ENCODE measurements at places on chromosomes 1 and 21. TPM values are rescaled to one million over a fixed set of nuclear protein-coding genes. Genes with fewer than 3 reads are reported as not detected.

DNA sequence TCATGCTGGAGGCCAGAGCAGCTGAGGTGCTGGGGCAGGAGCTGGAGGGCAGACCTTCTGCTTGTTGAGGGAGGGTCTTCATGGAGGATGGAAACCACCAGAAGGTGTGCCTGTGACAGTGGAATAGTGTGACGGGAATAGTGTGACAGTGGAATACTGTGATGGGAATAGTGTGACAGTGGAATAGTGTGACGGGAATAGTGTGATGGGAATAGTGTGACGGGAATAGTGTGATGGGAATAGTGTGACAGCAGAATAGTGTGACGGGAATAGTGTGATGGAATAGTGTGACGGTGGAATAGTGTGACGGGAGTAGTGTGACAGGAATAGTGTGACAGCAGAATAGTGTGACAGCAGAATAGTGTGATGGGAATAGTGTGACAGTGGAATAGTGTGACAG lies 325.1 kb downstream of the HHAT start:
- no peak for DNase-seq

DNA sequence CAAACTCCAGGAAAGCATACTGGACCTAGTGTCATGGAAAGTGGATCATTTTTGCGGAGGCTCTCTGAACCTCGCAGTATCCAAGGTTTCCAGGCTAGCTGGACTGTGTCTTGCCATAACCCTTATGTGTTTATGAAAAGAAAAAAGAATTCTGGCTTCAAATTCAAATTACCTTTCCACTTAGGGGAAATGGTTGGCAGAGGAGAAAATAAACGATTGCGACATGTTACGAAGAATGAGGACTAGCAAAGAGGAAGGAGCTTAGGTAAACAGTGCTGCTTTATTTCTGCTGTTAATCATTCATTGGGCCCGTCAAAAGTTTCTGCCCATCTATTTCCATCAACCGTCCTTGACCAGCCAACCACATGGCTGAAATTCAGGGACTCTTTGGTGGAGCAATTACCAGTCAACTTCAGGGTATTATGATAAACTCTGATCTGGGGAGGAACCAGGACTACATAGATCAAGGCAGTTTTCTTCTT lies at the start of gene C4BPA:
Gene C4BPA (plus strand): TSS at position 342 of the 482 bp plus-strand sequence. CDS start 8,793 bp downstream, outside the sequence.
- no peak for DNase-seq

DNA sequence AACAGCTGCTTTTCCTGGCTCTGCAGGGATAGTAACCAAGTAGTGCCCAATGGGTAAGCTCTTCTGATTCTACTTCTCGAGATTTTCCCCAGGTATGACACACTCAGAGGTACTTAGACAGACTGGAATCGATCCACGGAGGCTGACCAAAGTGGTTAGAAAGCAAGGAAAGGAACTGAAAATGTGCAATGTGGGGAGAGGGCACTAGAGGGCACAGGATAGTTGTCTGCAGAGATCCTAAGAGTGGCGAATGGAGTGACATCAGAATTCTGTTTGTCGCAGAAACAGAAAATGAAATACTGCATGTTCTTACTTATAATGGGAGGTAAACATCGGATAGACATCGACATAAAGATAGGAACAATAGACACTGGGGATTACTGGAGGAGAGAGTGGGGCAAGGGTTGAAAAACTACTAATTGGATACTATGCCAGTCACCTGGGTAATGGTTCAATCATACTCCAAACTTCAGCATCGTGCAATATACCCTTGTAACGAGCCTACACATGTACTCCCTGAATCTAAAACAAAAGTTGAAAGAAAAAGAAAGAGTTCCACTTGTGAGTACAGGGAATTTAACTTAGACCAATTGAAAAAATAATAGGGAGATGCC lies 23.3 kb downstream of the CYP2J2 start:
- DNase-seq, result no peak

DNA sequence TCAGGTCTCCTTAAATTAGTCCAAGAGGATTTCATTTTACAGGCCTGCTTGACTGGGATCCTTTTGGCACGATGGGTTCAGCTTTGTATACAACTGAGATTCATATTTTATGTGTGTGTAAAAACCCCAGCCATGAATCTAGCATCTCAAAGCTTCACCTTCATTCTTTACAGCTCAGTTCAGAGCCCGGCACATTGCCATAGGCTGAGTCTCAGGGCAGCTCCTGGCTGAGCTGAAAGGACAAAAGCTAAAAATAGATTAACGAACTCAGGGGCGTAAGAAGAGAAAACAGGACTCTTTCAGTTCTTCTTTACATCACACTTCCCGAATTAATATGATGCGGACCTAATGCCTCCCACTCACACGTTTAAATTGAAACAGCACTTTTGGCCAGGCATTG lies 262.8 kb upstream of the PBX1 start:
- no peak for DNase-seq

DNA sequence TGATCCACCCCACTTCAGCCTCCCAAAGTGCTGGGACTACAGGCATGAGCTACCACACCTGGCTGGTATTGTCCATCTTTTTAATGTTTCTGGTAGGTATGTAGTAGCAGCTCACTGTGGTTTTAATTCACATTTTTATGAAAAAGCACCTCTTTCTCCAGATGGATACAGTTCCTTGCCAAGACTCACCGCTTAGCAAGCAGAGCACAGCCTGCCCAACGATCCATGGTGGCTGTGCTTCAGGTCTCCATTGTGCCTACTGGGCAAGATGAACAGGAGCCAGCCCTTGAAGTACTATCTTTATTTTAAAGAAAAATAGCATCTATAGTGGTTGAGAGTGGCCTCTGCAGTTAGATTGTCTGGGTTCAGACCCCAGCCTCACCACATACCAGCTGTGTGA lies 37.6 kb upstream of the GRHL3 start:
- no peak for DNase-seq

DNA sequence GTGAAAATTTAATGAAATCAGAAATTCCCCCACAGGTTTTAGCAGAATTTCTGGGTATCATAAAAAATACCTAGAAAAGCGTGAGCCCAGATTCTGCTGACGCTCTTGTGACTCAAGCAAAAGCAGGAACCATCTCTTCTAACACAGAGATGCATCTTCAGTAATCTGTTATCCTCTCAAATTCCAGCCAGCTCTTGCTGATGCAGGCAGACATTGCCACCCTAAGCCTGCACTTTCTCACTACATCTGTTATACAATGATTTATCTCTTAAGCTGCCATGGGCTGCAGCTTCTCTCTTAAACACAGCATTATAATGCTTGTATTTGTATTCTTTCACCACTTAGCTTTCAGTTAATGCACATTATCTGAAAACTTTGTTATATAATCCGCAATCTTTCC lies 113.0 kb upstream of the RGS1 start:
- DNase-seq, result no peak

GRCh38 chr1:225435487-225435886 lies 7.6 kb upstream of the LBR start:
- no peak for DNase-seq

DNA sequence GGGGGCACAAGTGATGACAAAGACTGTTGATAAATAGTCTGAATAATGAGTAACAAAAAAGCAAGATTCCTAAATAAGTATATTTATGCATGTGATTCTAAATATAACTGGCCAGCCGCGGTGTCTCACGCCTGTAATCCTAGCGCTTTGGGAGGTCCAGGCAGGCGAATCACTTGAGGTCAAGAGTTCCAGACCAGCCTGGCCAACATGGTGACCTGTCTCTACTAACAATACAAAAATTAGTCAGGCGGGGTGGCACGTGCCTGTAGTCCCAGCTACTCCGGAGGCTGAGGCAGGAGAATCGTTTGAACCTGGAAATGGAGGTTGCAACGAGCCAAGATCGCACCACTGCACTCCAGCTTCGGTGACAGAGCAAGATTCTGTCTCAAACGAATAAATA lies 161.5 kb downstream of the TOMM20 start:
- no peak for DNase-seq

- no peak for DNase-seq
Measured at GRCh38 chr1:171622152-171622462, at the start of gene MYOCOS. MYOCOS (plus strand) TSS chr1:171622243; CDS start chr1:171623884, 1,641 bp downstream.

- DNase-seq, result no peak
Measured at GRCh38 chr21:28333578-28334075, 659.0 kb downstream of the LTN1 start.

DNA sequence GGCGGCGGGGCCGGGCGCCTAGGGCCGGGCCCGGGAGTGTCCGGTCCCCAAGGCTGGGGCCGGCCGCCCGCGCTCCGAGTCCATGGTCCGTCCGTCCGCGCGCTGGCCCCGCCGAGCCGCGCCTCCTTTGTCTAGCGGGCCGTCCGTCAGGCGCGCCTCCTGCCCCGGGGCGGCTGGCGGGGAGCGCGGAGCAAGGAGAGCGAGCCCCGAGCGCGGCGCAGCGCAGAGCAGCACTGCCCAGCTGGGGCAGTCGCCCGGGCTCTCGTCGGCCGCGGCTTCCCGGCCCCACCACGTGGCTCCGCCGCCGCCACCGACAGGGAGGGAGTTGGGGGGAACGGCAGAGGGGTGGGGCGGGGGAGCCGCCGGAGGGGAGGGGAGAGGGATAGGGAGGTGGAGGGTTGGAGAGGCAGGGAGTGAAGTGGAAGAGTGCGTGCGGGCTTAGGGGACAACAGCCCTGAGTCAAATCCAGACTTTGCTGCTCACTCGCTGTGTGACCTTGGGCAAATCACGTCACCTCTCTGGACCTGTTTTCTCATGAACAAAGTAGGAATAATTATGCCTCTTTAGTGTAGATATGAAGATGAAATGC lies at the start of gene NKAIN1:
Gene NKAIN1 (minus strand): TSS at position 235 of the 589 bp plus-strand sequence. CDS start 340 bp downstream, outside the sequence.
- DNase-seq, result no peak

DNA sequence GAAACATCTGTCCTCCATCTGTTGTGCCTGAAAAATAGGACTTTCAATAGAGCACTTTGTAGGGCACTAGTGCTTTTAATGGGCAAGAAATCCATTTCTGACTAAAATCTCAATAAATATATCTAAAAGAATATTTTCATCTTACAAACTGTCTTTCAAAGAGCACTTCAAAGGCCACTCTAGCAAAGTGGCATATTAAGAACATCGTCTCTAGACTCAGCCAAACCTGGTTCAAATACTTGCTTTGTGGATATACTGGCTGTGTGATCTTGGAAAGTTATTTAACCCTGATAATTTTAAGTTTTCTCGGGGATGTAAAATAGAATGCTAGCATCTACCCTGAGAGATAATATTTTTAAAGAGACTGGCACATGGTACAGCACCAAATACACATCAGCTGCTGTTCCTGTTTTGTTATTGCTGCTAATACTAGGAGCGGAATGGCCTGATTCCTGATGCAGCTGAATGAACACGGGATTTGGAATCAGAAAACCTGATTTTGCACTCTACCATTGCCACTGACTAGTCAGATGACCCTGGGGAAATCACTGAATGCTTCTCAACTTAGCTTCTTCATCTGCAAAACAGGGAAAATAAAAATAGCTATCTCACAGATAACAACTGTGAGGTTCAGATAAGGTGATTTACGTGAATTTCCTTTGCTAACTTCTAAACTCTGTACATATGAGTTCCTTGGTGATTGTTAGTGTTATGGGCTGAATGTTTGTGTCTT lies 25.2 kb upstream of the LRRC8C start:
- no peak for DNase-seq

DNA sequence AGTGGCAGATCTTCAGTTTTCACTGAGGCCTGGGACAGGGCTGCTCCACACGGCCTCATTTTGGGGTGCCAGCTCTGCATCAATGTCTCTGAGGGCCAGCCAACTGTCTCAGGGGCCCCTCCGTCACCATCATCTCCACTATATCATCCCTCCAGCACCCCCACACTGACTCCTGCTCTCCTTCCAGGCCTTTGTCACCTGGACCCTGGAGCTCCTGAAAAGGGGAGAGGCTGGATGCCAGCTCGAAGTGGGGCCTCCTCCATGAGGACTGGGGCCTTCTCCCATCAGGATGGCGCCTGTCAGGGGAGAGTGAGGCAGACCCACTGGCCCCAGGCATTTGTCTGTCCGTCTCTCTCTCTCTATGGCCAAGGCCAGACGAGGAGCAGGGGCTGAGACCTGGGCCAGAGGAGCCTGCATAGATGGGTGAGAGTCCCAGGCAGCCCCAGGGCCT lies 44.7 kb upstream of the LRP8 start:
- DNase-seq, result no peak

DNA sequence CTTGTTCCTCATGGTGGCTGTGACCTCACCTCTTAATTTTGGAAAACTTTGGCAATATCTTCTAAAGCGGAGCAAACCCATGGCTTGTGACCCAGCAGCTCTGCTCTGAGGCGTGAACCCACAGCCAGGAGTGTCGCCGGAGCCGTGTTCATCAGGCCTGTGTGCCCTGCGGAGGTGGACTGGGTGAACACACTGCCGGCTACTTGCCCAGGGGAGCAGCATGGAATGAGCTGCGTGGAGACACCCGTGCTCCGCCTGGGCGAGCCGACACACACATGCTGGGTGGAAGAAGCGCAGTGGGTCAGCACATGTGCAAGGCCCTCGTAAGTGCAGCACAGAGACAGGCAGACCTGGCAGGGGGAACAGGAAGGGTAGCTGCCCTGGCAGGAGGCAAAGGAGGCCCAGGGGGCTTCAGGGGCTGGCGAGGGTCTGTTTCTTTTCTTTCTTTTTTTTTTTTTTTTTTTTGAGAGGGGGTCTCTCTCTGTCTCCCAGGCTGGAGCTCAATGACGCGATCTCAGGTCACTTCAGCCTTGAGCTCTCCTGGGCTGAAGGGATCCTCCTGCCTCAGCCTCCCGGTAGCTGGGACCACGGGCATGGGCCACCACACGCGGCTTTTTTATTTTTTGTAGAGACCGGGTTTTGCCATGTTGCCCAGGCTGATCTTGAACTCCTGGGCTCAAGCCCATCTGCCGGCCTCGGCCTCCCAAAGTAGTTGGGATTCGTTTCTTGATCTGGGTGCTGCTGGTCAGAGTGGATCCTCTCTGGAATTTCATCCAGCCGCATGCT lies 41.8 kb downstream of the AGPAT3 start:
- DNase-seq, result no peak

- no peak for DNase-seq
Measured at GRCh38 chr1:2174348-2175054, 20.1 kb downstream of the FAAP20 start.

Gene VWA5B1
- not detected for total RNA-seq

Gene CD247
- total RNA-seq, result 3.5 TPM

Gene CCDC17
- 0.38 TPM for total RNA-seq

Gene OR2T11
- total RNA-seq, result not detected

Gene TTC39A
- total RNA-seq, result 39.2 TPM

Gene PTCH2
- not detected for total RNA-seq

Gene TMPRSS15
- total RNA-seq, result not detected

Gene LCE2A
- not detected for total RNA-seq

Gene CYP4X1
- 26.7 TPM for total RNA-seq

Gene FCRL6
- not detected for total RNA-seq

Gene TSTD1
- total RNA-seq, result 88.5 TPM

Gene RNF2
- 12.6 TPM for total RNA-seq

Gene NBPF12
- total RNA-seq, result 12.2 TPM

Gene MAP1LC3C
- total RNA-seq, result 6.7 TPM

Gene SLC22A15
- 9.1 TPM for total RNA-seq

Gene NPHS2
- not detected for total RNA-seq
